ENCODE measurements at places on chromosomes 4 and X.

DNA sequence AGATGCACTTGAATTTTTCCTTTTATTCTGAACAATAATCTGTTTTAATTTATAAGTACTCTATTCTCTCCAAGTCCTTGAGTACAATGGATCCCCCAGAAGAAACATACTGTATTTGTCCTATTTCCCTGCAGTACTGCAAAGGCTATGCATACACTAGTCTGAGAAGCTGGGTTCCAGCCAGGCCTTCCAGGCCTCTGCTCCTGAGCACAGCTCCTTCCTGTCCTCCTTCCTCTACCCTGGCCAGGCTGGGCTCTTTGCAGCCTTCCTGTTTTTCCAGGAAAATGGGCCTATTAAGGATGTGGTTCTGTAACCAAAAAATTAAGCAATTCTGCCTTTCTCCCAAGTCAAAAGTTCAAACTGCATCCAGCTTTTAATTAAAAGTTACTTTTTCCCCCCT lies 68.0 kb upstream of the STIM2 start:
- DNase-seq = no peak

DNA sequence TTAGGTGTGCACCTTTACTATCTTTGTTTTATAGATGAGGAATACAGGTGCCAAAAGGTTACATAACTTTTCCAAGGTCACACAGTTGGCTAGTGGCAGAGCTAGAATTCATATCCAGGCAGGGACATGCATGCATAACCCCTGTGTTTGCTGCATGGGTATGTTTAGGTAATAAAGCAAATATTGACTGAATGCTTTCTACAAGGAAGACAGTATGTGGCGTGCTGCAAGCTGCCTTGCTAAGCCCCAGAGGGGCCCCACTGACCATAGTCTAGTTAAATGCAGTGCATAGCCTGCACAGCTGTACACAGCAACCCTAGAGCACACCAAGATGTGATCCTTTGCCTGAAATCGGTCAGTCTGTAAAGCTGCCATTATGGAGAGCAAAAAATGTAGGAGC lies 320.5 kb upstream of the IGFBP7 start:
- DNase-seq = no peak

DNA sequence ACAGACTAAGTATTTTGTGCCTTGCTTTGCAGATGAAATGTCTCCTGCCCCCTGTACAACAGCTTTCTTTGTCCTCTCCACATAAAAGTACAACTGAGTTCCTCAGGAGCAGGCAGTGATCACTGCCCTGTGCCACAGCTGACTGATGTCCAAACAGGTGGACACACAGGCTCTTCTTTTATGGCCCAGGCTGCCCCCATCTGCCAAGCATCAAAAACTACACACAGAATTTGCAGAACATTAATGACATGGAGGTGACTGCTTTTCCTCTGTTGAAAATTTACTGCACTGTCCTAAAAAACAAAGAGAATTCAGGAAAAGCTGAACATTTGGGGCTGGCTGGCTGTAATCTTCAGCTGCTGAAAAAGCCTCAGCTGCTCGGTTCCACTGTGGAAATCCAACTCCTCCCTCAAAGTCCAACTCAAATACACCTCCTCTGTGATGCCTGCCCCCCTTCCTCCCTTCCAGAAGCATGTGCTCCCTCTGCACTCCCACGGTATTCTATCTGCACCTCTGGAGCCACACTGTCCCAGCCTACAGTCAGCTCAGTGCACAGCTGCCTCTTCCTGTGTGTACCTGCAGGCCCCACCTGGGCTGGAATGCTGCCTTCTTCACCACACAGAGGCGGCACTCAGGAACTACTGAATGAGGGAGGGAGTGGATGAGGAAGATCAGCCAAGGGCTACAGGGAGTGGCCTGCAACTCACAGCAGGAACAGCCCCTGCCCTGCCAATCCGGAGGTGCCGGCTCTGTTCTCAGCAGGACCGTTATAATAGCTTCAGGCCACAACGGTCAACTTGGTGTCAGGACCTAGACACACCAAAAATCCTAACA lies 10.3 kb downstream of the AFAP1 start:
- DNase-seq = no peak

GRCh38 chrX:52437212-52437611 lies 58.4 kb upstream of the XAGE1A start:
- no peak for DNase-seq

DNA sequence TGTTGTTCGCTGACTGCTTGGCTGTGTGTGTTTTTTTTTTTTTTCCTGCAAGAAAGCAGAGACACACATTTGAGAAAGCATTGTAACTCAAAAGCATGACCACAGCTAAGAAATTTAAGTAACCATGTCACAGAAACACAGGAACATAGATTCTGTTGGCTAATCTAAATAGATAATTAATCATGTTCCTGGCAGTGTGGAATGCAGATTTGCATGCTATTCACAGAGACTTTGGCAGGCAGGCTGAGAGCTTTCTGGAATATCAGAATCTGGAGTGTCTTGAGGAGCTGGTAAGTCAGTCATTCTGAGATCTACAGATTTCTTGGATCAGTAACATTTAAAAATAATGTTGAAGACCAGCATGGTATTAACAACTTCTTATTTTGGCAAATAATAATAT lies 33.2 kb upstream of the SMS start:
- DNase-seq = no peak

DNA sequence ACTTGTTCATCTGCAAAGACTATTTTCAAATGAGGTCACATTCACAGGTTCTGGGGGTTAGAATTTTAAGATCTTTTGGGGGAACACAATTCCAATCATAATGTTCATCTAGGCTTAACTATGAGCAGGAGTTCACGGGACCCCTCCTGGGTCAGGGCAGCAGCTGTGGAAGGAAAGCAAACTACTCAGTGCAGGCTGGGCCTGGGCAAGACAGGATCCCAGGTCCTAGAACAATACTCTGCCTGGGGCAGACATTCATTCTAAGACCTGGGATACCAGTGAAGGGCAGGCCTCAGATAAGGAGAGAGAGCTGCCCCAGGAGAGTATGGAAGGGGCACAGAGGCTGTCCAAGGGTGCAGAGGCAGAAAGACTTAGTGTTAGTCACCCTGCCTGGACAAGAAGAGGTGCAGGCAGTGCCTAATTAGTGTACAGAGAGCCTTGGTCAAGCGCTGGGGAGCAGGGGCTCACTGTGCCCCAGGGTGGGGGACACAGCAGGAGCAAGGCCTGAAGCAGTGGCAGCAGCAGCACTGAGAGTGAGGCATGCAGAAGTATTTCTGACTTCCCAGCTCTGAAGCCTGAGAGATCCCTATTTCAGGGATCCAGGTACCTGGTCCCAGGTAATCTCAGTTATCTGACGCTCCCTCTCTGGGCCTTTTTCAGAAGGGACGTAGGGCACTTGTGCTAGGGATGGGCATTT lies 123.0 kb upstream of the MAMLD1 start:
- DNase-seq = no peak

GRCh38 chrX:136767104-136767941 lies 13.4 kb downstream of the ARHGEF6 start:
- peak; percentile 52 for DNase-seq

DNA sequence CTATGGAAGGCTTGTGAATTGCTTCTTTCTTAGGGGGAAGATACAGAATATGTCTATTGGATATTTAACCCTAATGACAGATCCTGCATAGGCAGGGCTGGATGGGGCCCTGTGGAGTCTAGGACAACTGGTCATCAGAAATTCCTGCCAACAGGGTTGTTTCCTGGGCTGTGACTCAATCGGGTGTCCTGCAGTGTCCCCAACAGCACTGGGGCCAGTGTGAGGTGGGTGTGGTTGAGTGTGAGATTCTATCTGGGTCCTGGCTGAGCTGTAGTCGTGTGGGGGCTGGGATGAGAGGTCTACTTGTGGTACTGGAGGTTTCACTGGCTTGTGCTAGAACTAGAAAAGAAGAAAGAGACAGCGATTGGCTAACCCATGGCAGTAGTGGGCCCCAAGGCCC lies 87.3 kb upstream of the WDR1 start:
- DNase-seq = no peak

- DNase-seq = no peak
Measured at GRCh38 chrX:78514852-78515251, 144.3 kb downstream of the RTL3 start.

- peak; percentile 16 for DNase-seq
Measured at GRCh38 chr4:174521800-174522182, 497 bp downstream of the HPGD start.

DNA sequence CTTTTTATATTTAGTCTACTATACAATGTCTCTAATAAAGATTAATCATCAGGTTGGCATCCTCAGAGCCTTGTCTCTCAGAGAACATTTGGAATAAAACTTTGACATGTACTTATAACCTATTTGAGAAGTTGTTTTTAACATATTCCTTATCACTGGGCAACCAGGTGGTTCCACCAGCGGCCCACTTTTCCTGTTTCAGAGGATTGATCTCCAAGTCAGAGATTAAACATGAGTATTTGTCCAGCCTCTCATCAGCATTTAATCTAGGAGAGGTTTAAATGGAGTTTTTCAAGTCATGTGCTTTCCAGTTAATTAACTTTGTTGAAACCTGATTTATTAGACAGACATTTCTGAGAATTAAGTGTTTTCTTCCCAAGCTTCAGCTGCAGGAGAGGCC lies 345.5 kb downstream of the GRXCR1 start:
- no peak for DNase-seq

GRCh38 chr4:116469582-116469981 lies 615.8 kb downstream of the TRAM1L1 start:
- DNase-seq = no peak

DNA sequence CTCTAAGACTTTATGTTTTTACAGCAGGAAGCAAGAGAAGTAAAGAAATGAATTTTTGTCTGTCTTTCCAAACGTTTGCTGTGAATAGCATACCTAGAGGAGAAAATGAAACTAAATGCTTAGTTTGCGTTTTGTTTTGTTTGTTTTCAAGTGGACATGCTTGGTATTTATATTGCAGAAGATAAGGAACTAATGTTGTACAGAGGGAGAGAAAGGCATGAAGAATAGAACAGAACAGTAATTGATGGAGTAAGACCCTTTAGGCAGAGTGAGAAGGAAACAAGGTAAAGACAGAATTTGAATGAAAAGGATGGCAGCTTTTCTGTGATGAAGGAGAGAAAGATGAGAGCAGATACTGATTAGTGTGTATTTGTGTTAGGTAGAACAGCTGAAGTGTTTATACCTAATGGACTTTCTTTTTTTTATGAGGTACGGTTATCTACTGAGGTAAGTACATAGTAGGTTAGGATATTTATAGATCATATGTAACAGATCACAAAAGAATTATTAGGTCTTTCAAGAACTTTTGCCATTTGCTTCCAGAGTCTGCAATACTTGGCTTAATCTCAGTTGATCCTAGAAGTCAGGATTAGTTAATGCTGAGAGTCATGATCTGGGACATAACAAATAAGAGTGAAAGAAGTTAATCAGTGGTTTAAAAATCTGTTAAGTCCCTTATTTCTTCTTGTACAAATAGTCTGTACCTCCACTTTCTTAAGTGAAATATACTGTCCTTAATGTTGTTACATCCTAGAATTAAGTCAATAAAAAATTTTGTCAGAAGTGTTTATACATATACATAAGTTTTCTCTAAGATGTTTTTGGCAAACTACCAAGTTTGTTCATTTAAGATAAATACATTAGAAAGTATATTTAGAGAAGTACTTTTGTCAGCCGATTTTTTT lies 36.8 kb downstream of the FABP2 start:
- DNase-seq = no peak

GRCh38 chr4:115424852-115425251 lies 311.4 kb upstream of the NDST4 start:
- no peak for DNase-seq

- no peak for DNase-seq
Measured at GRCh38 chr4:89193843-89194242, 82.5 kb downstream of the TIGD2 start.

DNA sequence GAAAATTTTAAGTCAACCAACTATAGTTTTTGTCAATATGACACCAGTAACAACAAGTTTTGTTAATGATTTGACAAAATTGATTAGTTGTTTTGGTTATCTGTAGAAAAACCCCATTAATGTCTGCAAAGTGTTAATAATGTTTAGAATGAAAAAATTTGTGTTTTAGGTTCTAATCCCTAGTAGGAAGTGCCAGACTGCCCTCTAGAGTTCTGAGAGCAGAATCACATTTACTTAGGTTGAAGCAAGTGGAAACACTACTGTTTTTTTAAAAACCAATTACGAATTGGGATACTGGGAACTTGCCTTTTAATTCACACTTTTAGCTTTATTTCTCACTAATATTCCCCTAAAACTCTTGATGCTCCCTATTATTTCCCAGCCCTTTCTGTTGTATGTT lies 101.1 kb upstream of the CYLC1 start:
- no peak for DNase-seq

GRCh38 chrX:56729152-56729850 lies at the start of gene NBDY:
TSS of gene NBDY (plus strand) at chrX:56729243. CDS start at chrX:56729354, 111 bp downstream.
- peak; percentile 18 for DNase-seq

DNA sequence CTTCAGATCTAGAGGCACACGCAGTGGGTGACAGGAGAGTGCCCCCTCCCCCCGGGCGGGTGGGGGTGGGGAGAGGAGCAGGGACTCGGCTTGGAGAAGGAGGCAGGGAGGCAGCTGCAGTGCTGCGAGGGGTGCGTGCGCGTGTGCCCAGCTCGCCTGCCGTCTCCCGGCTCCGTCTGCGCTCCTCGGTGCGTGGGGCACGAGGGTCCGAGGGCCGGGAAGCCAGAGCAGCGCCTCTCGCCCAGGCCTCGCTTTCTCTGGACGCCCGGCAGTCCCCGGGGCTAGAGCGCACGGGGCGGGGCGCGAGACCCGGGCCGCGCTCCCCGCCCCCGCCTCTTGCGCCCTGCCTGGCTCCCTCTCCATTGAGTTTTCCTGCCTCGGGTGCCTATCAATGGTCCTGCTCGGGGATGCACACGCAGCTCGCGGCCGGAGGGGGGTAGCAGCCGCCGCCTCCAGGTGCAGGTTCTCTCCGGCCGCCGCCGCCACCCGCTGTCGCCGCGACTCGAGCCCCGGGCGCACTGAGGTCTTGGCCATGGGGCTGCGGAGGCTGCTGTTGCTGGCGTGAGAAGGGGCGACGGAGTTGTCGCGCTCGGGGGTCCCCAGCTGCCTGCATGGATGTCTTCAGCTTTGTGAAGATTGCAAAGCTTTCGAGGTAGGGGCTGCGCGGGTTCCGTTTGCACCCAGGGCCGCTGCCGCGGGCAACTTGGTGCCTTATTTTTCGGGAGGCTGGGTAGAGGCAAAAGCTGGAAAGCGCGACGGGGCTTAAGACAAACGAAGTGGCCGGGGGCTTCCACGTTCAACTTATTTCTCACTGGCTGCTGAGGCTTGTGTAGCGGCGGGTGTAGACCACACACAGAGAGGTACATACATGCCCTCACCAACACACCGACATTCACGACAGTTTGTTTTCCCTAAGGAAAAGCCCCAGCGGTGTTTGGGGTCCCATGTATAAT lies at the start of gene FRMPD4:
Gene FRMPD4, plus strand, starts transcription at position 113 of the 953 bp plus-strand sequence. Its CDS starts 499 bp downstream, at position 612.
- DNase-seq = no peak

GRCh38 chr4:99362768-99363167 lies 10.2 kb upstream of the ADH1C start:
- no peak for DNase-seq

Data from activated CD8-positive, alpha-beta memory T cell treated with anti-CD3 and anti-CD28 coated beads, Interleukin-2, amount 50 U/mL, for 4 hours (primary cell).